Regular cardiac myocyte (primary cell): ENCODE measurements at places on chromosomes 3 and 15. TPM values are rescaled to one million over a fixed set of nuclear protein-coding genes. Genes with fewer than 3 reads are reported as not detected.

Gene IL16
- 0.56 TPM in 1 of 2 replicates, not detected in the other for total RNA-seq

Gene CAV3
- total RNA-seq, result not detected in 2 replicates

Gene ADGRG7
- not detected in 2 replicates for total RNA-seq

Gene DZIP1L
- 22.0 and 28.5 TPM in 2 replicates for total RNA-seq

Gene TMEM89
- total RNA-seq, result 0.56 TPM in 1 of 2 replicates, not detected in the other
